ENCODE measurements at places on chromosomes 16 and 17.

DNA sequence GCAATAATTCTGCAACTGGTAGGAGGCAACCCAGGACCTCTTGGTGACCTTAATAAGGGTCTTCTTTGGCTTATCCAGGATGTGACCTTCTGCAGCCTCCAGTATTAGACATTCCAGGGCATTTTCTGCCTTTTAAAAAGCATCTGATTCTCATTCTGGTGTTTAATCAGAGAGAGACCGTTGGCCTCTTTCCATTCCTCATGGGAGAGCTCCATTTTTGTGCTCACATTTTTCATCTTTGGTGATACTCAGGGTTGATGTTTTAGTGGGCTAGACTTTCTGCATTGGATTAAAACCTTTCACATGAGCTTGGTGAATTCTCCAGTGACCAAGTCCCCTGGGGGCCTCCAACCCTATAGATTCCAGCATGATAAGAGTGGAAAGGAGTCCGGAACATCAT is 150.2 kb upstream of the CACNG5 start:
- DNase-seq = no peak

- no peak for DNase-seq
Measured at GRCh38 chr17:13843862-13844635, 225.3 kb upstream of the COX10 start.

GRCh38 chr16:85430523-85431421 is 182.3 kb upstream of the GSE1 start:
- no peak for DNase-seq

- no peak for DNase-seq
Measured at GRCh38 chr16:76265434-76266045, 11.7 kb upstream of the CNTNAP4 start.

DNA sequence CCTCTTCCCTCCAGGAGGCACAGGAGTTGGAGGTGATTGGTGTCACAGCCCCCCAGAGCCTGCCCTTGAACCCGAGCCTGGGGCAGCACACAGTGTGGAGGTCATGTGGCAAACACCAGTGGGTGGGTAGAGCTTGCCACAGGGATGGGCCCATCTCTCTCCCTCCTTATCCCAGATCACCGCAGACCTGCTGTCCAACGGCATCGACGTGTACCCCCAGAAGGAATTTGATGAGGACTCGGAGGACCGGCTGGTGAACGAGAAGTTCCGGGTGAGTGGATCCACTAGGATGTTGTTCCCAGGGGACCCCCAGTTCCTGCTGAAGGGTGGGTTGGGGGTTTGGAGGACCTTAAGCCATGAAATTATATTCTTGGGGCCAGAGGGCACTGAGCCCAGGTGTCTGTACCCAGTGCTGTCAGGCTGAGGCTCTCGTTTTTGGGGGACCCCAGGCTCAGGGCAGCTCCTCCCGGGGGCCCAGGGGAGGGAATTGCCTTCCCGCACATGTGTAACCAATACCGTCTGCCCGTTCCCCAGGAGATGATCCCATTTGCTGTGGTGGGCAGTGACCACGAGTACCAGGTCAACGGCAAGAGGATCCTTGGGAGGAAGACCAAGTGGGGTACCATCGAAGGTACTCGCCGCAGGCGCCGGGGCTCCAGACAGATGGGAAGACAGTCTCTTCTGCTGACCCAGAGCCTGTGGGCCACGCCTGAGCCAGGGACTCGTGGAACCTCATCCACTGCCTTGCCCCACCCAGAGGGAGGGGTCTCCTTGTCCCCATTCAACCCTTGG is 351.9 kb downstream of the SEC14L1 start:
- no peak for DNase-seq

DNA sequence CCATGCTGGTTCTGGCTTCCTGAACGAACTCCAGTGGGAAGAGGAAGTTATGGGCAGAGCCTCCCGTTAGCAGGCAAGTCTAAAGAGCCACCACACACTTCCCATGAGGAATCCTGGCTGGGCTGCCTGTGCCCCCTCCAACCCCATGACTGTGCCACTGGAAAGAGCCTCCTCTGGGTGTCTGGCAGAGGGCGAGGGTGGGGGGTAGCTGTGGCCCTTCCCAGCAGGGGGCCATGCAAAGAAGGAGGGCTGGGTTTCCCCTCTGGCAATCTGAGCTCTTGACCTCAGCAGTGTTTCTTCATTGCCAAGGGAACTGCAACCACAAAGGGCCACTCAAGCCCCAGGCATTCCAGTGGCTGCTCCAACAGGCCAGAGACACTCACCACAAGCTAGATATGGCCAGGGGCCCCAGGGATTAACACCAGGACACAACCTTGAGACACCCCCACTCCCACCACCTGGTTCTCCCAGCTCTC is 1.7 kb upstream of the RRAD start:
- DNase-seq = no peak

DNA sequence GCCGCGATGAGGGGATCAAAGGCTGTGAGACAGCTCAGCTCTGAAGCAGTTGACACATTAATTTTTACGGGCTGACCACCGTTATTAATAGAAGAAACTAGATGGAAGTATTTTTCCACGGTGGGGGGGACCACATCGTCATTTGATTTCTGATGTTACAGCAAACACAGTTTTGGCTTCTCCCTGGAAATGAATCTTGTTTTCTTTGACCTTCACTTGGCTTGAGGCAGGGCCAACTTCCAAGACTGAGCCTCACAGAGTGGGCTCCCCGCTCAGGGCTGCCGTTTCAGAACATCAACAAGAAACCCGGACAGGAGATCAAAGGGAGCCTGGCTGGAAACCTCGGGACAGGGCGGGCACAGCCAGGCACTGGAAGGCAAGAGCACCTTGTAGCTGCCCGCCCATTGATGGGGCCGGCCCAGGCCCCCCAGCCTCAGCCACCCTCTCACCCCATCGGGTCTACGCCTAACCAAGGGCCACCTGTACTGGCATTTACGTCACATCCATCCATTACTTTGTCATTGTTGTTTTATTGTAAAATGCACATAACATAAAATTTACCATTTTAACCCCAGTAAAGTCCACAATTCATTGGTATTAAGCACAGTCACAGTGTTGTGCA is 124.6 kb downstream of the C16orf95 start:
- DNase-seq = no peak

DNA sequence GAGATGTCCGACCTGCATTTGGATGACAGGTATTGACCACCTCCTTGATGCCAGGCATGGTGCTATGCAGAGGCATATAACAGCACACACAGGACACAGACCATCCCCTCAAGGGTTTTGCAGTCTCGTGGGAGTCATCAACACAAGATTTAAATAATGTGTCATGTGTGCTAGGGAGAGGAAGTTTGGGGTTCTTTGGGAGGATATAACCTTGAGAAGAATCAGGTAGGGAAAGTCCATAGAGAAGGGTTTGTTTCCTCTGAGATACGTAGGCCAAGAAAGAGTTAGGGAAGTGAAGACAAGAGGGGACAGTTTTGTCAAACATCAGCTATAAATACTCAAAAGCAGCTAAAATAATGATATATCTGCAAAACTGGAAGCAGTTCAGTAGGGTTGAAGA is 215.9 kb upstream of the RBFOX1 start:
- no peak for DNase-seq

DNA sequence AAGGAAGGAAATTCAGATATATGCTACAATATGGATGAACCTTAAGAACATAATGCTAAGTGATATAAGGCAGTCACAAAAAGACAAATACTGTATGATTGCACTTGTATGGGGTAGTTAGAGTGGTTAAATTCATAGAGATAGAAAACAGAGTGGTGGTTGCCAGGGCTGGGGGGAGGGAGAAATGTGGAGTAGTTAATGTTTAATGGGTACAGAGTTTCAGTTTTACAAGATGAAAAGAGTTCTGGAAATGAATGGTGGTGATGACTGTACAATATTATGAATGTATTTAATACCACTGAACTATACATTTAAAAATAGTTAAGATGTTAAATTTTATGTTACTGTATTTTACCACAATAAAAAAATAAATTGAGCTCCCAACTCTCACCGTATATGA is 157.9 kb downstream of the TOX3 start:
- no peak for DNase-seq

- no peak for DNase-seq
Measured at GRCh38 chr16:10740000-10740844, 3.4 kb upstream of the NUBP1 start.

DNA sequence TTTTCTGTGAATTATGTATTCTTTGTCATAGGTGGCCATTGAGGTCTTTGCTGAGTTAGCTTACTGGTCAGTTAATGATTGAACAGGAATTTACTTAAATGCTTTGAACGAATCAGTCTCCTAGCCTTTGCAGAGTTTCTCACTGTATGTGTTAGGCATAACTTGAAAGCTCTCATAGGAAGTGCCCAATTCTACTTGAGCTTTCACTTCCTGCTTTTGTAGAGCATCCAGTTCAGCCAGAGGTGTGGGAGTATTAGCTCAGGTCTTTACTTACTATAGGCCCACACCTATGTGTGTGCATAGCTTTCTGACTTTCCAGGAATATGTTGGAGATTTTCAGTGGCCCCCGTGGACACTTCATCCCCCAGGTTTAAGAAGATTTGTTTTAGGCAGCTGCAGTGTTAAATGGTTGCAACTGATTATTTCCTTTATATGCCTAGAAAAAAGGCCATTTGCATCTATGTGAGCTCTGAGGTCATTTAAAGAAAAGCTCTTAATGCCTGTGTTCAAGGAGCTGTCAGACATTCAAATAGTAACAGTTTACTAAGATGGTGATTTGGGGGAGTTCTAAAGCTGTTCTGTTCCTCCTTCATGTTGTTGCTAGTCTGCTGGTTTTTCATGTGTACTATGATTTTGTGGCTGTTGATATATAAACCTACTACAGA is 62.3 kb downstream of the PHKB start:
- no peak for DNase-seq
